ENCODE measurements at places on chromosomes 1 and 21.

DNA sequence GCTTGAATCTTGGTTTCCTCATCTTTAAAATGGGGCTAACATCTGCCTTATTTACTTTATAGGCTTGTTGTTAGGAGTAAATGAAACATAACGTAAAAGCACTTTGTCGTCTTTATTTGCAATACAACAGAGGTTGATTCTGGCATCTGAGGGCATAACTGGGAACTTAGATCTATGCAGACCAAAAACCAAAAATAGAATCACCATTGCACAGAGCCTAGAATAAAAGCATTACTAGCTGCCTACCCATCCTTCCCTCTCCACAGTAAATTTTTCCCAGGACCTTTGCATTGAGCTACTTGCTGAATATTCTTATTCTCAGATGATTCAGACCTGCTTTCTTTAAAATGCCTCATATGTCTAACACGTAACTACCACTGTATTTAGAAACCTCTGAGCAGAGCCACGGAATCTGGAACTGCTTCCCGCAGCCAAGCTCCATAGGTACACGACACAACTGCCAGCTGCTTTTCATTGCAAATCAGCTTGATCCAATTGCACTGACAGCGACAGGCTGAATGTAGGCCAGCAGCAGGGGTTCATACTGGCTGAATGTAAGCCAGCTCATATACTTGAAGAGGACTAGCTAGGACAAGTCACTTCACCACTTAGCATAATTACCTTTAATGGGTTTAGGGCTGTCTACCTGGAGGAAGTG is 33.2 kb upstream of the SERBP1 start:
- no peak for DNase-seq

DNA sequence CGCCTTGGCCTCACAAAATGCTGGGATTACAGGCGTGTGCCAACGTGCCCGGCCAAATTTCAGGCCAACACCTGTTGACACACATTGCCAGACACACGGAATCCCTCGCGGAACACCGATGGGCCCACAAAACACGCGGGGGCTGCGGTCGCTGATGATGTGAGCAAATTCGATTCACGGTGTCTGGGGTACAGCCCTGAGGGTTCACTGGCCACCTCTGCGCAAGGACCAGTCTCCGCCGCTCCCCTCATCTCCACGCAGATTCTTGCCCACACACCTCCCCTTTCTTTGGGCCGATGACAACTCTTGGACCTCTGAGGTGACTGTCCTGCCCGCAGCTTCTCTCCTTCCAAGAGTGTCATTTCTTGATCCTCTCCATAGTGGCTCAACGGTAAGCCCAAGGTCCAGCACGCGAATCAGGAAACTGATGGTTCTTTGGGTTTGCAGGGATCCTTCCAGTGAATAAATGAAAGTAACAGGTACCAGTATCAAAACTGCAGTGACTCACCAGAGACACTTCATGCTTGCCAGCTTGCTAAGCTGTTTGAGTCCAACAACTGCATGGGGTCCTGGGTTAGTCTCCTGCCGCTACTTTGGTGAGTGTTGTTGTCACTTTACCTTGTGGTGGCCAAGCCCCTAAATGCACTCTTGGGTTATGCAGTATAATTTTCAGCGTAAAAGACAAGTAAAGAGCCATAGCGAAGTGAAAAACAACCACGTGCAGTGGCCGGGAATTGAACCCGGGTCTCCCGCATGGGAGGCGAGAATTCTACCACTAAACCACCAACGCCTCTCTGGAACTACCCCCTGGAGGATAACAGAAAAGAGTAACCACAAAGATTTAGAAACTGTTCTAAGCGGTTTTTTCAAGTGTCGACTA is 11.0 kb upstream of the RNU1-3 start:
- DNase-seq = no peak

- no peak for DNase-seq
Observed at GRCh38 chr1:33247545-33247944, 8.7 kb upstream of the ZNF362 start.

GRCh38 chr1:228884196-228884595 is 148.9 kb downstream of the RHOU start:
- no peak for DNase-seq

DNA sequence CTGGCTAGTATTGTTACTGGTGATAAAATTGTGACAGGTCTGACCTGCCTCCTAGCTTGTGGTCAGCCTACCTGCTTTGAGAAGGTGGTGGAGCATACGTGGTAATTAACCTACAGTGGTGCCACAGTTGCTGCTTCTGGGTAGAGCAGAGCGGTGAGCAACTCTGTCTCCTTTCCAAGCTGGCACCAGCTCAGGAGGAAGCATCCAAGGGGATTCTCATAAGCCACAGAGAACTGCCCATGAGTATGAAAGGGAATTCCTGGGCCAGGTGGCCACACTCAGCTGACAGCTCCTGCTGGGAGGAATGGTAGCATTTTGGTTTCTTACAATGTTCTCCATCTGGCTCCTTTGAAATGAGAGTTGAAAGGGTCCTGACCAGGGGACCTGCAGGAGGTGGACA is 39.4 kb downstream of the ATP2B4 start:
- DNase-seq = no peak

DNA sequence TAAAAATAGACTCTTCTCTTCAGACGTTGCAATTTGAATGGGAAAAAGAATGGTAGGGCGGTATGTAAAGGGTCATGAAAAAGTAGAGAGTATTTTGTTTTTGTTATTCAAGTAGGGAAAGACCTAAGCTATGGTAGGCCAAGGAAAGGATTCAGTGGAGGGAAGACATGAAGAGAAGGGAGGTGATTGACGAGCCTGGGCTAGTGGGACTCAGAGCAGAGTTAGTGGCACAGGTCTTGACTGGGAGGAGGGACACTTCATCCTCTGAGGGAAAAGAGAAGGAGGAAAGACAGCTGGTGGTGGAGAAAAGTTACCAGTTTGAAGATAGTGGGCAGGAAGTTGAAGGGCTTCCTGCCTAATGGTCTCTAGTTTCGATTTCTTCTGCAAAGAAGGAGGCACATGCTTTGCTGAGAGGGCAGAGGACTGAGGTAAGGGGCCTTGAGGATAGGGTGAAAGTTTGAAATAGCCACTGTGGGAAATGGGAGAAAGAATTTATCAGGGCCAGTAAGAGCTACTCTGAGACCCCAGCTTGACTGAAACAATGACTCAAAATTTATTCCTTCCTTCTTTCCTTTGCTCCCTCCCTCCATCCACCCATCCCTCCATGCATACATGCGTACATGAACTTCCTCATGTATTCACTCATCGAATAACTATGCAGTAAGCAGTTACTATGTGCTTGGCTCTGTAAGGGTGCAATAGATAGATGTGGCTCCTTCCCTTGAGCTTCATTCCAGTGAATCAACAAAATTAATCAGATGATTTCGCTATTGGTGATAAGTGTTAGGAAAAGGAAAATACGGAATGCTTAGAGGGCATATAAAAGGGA is 4.2 kb downstream of the CD48 start:
- no peak for DNase-seq

GRCh38 chr1:192579010-192579738 is 3.6 kb downstream of the RGS1 start:
- DNase-seq = no peak
